Glutamatergic neuron (in vitro differentiated cells): ENCODE measurements at places on chromosomes 16 and 17. TPM values are rescaled to one million over a fixed set of nuclear protein-coding genes. Genes with fewer than 3 reads are reported as not detected.

The IGSF6 gene
- total RNA-seq, result not detected

GRCh38 chr16:30481381-30481780 lies 8.8 kb downstream of the ITGAL start:
- no peak overlapping the region for H3K27ac ChIP-seq
- no peak overlapping the region for H3K4me3 ChIP-seq
- H3K36me3 ChIP-seq, result no peaks in the 10 kb centered on the region
- peaks cover 2% of the 10 kb centered on the region for H3K27me3 ChIP-seq

DNA sequence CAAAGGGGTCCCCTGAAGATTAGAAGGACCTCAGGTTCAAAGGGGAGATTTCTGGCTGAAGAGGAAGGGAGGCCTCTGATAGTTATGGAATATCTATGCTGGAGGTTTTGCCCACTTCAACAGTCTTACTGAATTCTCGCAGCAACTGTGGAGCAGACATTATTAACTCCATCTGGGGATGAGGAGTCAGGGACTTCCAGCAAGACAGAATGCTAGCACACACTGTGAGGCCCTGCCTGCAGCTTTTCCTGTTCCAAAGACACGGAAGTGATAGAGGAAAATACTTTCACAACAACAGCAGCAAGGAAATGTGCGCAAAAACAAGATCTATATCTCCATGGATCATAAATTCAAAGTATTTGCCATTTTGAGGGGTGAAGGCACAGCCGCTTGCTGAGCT lies 72.8 kb downstream of the RPH3AL start:
- peaks cover 6% of the 10 kb centered on the region for H3K27me3 ChIP-seq
- no peak overlapping the region for H3K4me3 ChIP-seq
- peaks cover 4% of the 10 kb centered on the region for H3K4me1 ChIP-seq
- no peak overlapping the region for H3K27ac ChIP-seq

- no peaks in the 10 kb centered on the region for H3K36me3 ChIP-seq
- no peak for DNase-seq
- no peak overlapping the region for H3K4me3 ChIP-seq
- peaks cover 16% of the 10 kb centered on the region for H3K27me3 ChIP-seq
- H3K27ac ChIP-seq, result peak overlapping the region; percentile 52
Measured at GRCh38 chr17:47987240-47987835, 16.4 kb downstream of the CDK5RAP3 start.

- H3K27ac ChIP-seq, result no peak overlapping the region
- peak overlapping the region; percentile 93 for H3K4me3 ChIP-seq
- H3K4me1 ChIP-seq, result peaks cover 32% of the 10 kb centered on the region
- peaks cover 10% of the 10 kb centered on the region for H3K27me3 ChIP-seq
- DNase-seq, result peak; percentile 45
- H3K36me3 ChIP-seq, result peaks cover 5% of the 10 kb centered on the region
Measured at GRCh38 chr16:17470182-17470907, 415 bp downstream of the XYLT1 start.
